Activated CD4-positive, alpha-beta T cell treated with anti-CD3 and anti-CD28 coated beads, Interleukin-2, amount 50 U/mL, for 48 hours (primary cell): ENCODE measurements at places on chromosomes 2 and 18.

GRCh38 chr2:158325031-158325781 is 131.3 kb downstream of the CCDC148 start:
- DNase-seq, result no peak

- DNase-seq, result no peak
These were observed 83.7 kb downstream of the SDC1 start for GRCh38 chr2:20141056-20141762.

GRCh38 chr2:37832590-37833197 is 92.4 kb upstream of the RMDN2 start:
- peak; percentile 87 for DNase-seq

GRCh38 chr2:65727381-65727780 is 295.0 kb upstream of the SPRED2 start:
- DNase-seq, result no peak

DNA sequence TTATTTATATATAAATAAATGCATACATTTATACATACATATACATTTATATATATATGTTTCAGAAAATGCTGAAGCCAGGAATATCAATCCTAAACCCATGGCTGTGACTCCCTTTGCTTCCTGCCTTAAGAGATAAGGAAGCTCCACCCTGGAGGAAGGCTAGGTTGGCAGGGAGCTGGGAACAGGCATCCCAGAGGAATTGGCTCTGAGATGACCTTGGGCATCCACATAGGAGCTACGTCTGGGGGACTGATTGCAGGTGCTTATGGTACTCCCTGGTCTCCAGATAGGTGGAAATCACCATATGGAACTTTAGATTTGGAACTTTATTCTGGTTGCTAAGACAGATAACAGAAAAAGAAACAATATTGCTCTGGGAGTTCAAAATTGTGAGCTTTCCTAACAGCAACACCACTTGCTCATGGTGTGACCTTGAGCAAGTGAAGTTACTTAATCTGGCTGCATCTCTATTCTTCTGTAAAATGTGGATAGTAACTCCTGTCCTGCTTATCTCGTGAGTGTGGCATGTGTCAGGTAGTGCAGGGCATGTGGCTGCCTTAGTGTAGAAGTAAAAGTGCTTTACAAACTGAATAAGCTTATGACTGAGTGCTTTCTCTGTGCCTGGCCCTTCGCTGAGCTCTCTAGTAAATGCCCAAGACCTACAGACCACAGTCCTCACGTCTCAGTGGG is 341.0 kb downstream of the MEIS1 start:
- DNase-seq, result no peak

DNA sequence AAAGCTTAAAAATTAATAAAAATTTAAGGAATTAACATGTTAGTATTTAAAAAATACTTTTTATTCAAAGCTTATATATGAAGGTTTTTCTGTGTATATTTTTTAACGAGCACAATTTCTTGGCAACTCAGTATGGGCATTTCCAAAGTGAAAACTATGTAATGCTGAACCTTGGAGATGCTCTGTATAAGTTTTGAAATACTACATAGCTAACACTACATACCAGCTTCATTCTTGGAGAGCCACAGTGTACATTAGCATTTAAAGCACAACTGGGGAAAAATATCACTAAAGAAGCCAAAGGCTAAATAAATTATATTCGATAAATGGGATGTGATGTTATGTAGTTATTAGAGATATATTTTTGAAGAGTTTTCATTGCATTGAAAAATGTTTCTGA is 446.5 kb downstream of the CCDC85A start:
- no peak for DNase-seq

GRCh38 chr2:24007693-24008092 is 2.2 kb upstream of the MFSD2B start:
- DNase-seq, result no peak

DNA sequence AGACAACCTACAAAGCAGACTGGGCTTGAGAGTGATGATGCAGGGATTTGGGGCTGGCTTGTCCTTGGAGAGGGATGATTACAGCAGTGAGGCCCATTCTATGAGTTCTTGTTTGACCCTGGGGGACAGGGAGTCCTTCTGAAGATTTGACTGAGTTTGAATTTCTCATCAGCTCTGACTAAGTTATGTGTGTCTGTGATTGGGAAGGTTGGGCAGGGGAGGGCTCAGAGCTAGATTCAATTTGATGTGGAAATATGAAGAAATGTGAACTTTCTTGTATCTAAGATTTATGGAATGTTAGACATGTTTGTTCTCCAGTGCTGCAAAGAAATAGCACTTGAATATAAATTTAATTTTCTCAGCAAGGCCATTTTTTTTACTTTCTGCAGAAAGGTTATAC is 19.9 kb upstream of the IL1R2 start:
- DNase-seq, result no peak

DNA sequence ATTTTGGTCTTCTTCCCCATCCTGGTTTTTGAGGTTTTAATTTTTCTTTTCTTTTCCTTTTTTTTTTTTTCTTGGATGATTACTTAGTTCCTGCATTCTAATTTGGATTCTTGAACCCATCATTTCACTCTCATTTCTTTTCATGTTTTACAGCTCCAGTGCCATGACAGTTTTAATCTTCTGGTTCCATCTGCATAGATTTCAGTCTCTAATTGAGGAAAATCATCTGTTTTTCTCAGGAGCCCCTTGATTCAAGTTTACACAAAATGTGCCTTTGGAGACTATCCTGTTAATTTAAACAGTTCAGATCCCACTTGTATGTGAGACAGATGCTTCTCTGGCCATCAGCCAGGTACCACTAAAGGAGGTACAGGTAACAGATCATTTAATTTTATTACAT is 379.9 kb downstream of the PIK3C3 start:
- DNase-seq, result no peak

DNA sequence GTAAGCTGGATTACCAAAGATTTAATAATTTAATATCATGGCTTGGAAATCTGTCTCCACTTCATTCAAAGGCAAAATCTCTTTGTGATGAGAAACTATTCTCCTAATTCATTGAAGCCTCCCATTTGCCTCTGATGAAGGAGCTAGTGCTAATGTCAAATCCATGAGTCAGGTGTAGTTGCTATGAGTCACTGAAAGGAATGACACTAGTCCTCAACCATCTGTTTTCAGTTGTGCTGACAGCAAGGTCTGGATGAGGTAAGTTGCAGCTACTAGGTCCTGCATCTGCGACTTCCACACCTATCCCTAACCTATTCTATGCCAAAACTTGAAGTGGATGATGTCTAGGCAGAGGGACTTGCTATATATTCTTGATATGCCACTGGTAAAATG is 324.0 kb upstream of the UBE2E3 start:
- no peak for DNase-seq
